ENCODE measurements at places on chromosomes 13 and 19. TPM values are rescaled to one million over a fixed set of nuclear protein-coding genes. Genes with fewer than 3 reads are reported as not detected.

Gene CD79A
- total RNA-seq, result 1.0 TPM

Gene ACP5
- total RNA-seq, result 289 TPM

Gene LILRA6
- total RNA-seq, result 8.1 TPM

Gene PTPRH
- 0.30 TPM for total RNA-seq

Gene AP1M2
- 63.1 TPM for total RNA-seq

Gene MBNL2
- total RNA-seq, result 40.9 TPM

Gene KLK11
- 13.3 TPM for total RNA-seq

- H3K27ac ChIP-seq, result no peak overlapping the region
- H3K36me3 ChIP-seq, result peaks cover 46% of the 10 kb centered on the region
- no peak for DNase-seq
- H3K4me3 ChIP-seq, result no peak overlapping the region
- no peaks in the 10 kb centered on the region for H3K4me1 ChIP-seq
Observed at GRCh38 chr19:32896516-32897214, 27.1 kb upstream of the SLC7A9 start.

- no peak overlapping the region for H3K27ac ChIP-seq
- H3K4me3 ChIP-seq, result peak overlapping the region; percentile 41
- peak; percentile 66 for DNase-seq
- H3K4me1 ChIP-seq, result no peaks in the 10 kb centered on the region
- peaks cover 40% of the 10 kb centered on the region for H3K27me3 ChIP-seq
Observed at GRCh38 chr13:35475212-35475959, 1.1 kb downstream of the MAB21L1 start.

GRCh38 chr13:37029617-37030016, 29.0 kb downstream of the EXOSC8 start:
- no peaks in the 10 kb centered on the region for H3K4me1 ChIP-seq
- H3K27me3 ChIP-seq, result no peaks in the 10 kb centered on the region
- H3K36me3 ChIP-seq, result peaks cover 33% of the 10 kb centered on the region
- no peak for DNase-seq
- no peak overlapping the region for H3K4me3 ChIP-seq

- no peaks in the 10 kb centered on the region for H3K27me3 ChIP-seq
- H3K4me1 ChIP-seq, result no peaks in the 10 kb centered on the region
- H3K4me3 ChIP-seq, result no peak overlapping the region
- no peak overlapping the region for H3K27ac ChIP-seq
Observed at GRCh38 chr19:18073197-18073596, 13.5 kb downstream of the IL12RB1 start.

- DNase-seq, result peak; percentile 6
Observed at GRCh38 chr13:94683409-94683808, 28.9 kb downstream of the SOX21 start.

DNA sequence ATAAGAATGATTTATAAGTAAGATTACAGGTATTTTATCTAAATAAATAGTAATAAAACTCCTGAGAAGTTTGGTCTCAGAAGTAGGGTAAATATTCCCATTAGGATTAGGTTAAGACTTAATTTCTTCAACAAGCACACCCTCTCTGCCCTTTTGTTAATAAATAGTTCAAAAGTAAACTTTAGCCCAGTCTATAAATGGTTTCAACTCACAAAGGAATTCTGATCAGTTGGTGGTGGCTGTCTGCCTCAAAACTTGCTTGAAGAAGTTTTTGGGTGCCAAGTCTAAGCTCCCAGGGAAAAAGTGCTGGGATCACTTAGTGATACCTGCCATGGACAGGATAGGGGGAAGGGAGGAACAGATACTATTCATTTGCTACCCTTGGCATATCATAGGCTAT, 22.9 kb downstream of the MBNL2 start:
- H3K27ac ChIP-seq, result peak overlapping the region; percentile 44
- H3K27me3 ChIP-seq, result no peaks in the 10 kb centered on the region
- H3K4me3 ChIP-seq, result no peak overlapping the region
- peaks cover 71% of the 10 kb centered on the region for H3K4me1 ChIP-seq

GRCh38 chr13:111667757-111668156, 347.3 kb downstream of the TEX29 start:
- no peaks in the 10 kb centered on the region for H3K27me3 ChIP-seq
- H3K36me3 ChIP-seq, result no peaks in the 10 kb centered on the region
- DNase-seq, result no peak
- peaks cover 3% of the 10 kb centered on the region for H3K4me1 ChIP-seq
- H3K27ac ChIP-seq, result no peak overlapping the region

GRCh38 chr19:47540748-47541147, 25.9 kb upstream of the NAPA start:
- no peaks in the 10 kb centered on the region for H3K36me3 ChIP-seq
- no peak overlapping the region for H3K27ac ChIP-seq
- no peak overlapping the region for H3K4me3 ChIP-seq
- H3K4me1 ChIP-seq, result no peaks in the 10 kb centered on the region
- peaks cover 11% of the 10 kb centered on the region for H3K27me3 ChIP-seq
- DNase-seq, result no peak

GRCh38 chr13:23632741-23633140, 62.5 kb downstream of the TNFRSF19 start:
- H3K36me3 ChIP-seq, result no peaks in the 10 kb centered on the region
- H3K27ac ChIP-seq, result no peak overlapping the region
- H3K4me1 ChIP-seq, result peaks cover 20% of the 10 kb centered on the region
- H3K4me3 ChIP-seq, result no peak overlapping the region
- H3K27me3 ChIP-seq, result no peaks in the 10 kb centered on the region

- peaks cover 5% of the 10 kb centered on the region for H3K4me1 ChIP-seq
- H3K36me3 ChIP-seq, result no peaks in the 10 kb centered on the region
- H3K27me3 ChIP-seq, result no peaks in the 10 kb centered on the region
- H3K27ac ChIP-seq, result no peak overlapping the region
- H3K4me3 ChIP-seq, result no peak overlapping the region
Observed at GRCh38 chr13:44484562-44485138, 91.5 kb downstream of the TSC22D1 start.

GRCh38 chr19:32642771-32643170, 32.2 kb downstream of the ANKRD27 start:
- no peaks in the 10 kb centered on the region for H3K4me1 ChIP-seq
- peaks cover 60% of the 10 kb centered on the region for H3K36me3 ChIP-seq
- no peak for DNase-seq

GRCh38 chr13:93080587-93080986, 146.0 kb upstream of the GPC6 start:
- no peaks in the 10 kb centered on the region for H3K36me3 ChIP-seq
- H3K4me3 ChIP-seq, result no peak overlapping the region
- DNase-seq, result no peak

DNA sequence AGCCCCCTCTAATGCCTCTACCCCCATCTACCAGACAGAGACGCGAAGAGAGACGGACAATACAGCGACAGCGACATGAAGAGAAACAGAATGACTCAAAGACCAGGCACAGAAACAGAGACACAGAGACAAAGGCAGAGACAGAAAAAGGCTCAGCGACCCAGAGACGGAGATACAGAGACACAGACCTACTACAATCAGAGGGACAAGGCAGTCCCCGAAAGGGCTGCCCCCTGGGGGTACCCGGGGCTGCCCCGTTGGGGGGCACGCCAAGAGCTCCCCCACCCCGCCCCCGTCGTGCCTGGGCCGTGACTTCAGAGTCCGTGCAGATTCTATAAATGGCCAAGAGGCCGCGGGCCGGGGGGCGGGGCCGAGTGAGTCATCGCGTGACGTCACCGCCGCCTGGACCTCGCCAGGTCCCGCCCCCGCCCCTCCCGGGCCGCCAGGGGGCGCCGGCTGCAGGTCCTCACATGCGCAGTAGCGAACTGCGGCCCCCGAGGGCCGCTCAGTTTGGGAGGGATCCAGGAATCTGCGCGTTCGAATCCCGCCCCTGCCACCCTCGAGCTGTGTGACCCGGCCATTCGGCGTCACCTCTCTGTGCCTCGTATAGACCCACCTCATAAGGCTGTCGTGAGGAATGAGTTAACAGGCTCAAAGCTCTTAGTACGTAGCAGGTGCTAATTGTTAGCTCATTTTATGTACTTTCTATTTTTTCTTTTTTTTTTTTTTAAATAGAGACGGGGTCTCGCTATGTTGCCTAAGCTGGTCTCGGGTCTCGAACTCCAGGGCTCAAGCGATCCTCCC, 2.7 kb upstream of the CNN1 start:
- H3K27me3 ChIP-seq, result peaks cover 13% of the 10 kb centered on the region
- no peaks in the 10 kb centered on the region for H3K36me3 ChIP-seq

DNA sequence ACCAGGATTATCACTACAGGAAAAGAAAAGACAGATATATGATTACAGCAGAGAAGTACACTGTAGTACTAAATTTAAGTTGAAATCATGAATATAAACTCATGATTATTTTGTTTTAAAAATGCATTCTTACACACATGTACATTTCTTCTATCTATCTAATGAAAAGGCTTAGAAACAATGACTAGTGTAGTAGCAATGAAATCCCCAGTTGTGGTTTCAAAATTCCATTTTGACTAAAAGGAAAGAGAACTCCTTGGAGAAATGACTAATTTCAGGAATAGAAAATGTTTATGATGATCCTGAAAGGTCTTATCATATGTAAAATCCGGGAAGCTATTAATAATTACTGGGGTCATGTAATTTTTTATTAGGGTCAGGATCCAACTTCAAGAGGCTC, 195.0 kb upstream of the STARD13 start:
- H3K4me3 ChIP-seq, result no peak overlapping the region
- no peak for DNase-seq
- no peak overlapping the region for H3K27ac ChIP-seq
- H3K36me3 ChIP-seq, result no peaks in the 10 kb centered on the region

DNA sequence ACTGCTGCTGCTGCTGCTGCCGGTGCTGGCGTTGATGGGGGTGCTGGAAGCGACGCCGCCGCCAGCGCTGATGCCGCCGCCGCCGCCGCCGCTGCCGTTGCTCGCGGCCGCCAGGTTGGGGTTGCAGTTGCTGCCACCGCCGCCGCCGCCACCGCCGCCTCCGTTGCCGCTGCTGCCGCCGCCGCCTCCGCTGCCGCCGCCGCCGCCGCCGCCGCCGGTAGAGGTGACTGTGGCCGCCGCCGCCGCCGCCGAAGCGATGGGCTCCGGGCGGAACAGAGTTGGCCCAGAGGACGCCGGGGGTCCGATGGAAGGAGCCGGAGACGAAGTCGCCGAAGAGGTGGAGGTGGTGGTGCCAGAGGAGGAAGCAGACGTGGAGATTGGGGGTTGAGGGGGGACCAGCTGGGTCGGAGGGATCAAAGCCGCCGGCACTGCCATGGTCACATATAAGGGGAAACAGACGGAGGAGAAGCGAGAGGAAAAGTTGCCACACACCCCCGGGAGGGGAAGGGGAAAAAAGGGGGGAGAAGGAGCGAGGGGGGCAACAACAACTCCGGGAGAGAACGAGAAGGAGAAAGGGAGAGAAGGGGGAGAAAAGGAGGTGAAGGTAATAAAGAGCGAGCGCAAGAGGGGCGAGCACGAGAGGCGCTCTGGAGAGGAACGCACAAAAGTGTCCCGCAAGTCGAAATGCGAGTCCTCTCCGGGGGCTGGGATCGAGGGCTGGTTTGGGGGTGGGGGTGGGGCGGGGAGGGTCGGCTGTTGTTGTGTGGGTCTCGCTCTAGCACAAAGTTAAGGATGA, 471 bp downstream of the DACH1 start:
- H3K27ac ChIP-seq, result peak overlapping the region; percentile 89
- DNase-seq, result peak; percentile 25
- no peaks in the 10 kb centered on the region for H3K27me3 ChIP-seq
- peak overlapping the region; percentile 72 for H3K4me3 ChIP-seq

- no peak overlapping the region for H3K4me3 ChIP-seq
- H3K27ac ChIP-seq, result no peak overlapping the region
Observed at GRCh38 chr13:110589793-110590390, 25.5 kb upstream of the NAXD start.

- H3K4me3 ChIP-seq, result no peak overlapping the region
- H3K4me1 ChIP-seq, result no peaks in the 10 kb centered on the region
Observed at GRCh38 chr13:66618702-66619101, 611.4 kb downstream of the PCDH9 start.

DNA sequence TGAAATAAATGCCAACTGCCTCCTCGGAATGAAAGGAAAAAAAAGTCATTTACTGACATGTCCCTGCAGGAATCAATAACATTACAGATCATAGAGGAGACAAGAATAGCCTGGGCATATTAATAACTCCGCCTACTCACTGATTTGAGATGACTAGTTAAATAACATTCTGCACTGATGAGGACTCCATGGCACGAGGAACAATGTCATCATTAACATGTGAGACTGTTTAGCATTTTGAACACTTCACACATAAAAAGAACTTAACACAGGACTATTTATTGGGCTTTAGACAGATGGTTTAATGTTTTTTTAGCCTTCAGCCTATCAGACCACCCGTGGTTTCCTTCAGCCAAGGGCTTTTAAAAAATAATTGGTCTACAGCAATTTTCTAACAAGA, 170.1 kb downstream of the OLFM4 start:
- H3K27me3 ChIP-seq, result no peaks in the 10 kb centered on the region
- H3K4me1 ChIP-seq, result peaks cover 4% of the 10 kb centered on the region
- H3K36me3 ChIP-seq, result no peaks in the 10 kb centered on the region
- no peak overlapping the region for H3K4me3 ChIP-seq

DNA sequence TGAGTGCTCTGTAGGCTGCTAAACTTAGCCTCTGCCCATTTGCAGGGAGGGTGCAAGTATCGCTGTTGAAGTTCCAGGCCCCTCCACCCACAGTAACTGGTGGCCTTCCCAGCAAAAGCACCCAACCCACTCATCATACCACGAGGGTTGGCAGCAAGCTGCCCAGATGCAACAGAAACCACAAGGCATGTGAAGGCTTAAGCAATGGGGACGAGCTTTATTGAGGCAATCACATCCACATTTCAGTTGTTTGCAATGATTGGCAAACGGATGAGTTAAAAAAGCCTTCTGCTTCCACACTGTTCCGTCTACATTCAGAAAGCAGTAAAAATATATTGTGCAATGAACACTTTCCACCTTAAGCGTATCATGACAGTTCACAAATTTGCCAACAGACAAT, 10.3 kb downstream of the GJB6 start:
- no peak overlapping the region for H3K4me3 ChIP-seq
- no peak for DNase-seq
- H3K27ac ChIP-seq, result no peak overlapping the region
- H3K36me3 ChIP-seq, result no peaks in the 10 kb centered on the region

DNA sequence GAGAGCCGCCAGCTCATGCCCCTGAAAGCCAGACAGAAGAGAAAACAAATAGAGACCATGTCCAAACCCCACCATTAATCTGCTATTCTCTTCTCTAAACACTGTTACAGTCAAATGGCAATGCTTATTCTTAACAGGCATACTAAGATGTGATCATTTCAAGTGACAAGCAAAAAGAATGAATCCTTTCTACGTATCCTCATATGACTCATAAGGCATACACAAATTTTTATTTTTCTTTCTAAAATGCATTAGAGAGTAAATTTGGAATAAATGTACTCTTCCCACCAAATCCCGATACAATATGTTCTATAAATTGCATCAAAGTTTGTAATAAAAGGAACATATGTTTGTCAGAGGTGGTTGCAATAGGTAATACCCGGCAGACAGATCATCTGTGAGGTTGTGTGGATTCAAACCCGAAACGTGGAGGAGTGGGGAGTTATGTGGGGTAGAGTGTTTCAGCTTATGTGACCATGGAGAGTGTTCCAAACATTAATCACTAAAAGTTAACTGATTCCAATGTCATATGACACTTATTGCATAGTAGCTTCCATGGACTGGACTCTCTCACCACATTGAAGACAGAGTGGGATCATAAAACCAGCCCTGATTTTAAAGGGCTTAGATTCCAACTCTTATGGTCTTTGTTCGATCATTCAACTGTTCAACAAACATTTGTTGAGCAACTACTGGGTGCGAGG, 213.1 kb downstream of the DCLK1 start:
- no peaks in the 10 kb centered on the region for H3K27me3 ChIP-seq
- DNase-seq, result no peak
- H3K4me1 ChIP-seq, result no peaks in the 10 kb centered on the region
- no peak overlapping the region for H3K4me3 ChIP-seq
- H3K36me3 ChIP-seq, result no peaks in the 10 kb centered on the region
- H3K27ac ChIP-seq, result no peak overlapping the region

- no peak overlapping the region for H3K27ac ChIP-seq
- H3K27me3 ChIP-seq, result no peaks in the 10 kb centered on the region
- no peaks in the 10 kb centered on the region for H3K4me1 ChIP-seq
- DNase-seq, result no peak
Observed at GRCh38 chr19:43489310-43489709, 15.2 kb downstream of the PHLDB3 start.
